ENCODE measurements at places on chromosomes 12 and 14.

DNA sequence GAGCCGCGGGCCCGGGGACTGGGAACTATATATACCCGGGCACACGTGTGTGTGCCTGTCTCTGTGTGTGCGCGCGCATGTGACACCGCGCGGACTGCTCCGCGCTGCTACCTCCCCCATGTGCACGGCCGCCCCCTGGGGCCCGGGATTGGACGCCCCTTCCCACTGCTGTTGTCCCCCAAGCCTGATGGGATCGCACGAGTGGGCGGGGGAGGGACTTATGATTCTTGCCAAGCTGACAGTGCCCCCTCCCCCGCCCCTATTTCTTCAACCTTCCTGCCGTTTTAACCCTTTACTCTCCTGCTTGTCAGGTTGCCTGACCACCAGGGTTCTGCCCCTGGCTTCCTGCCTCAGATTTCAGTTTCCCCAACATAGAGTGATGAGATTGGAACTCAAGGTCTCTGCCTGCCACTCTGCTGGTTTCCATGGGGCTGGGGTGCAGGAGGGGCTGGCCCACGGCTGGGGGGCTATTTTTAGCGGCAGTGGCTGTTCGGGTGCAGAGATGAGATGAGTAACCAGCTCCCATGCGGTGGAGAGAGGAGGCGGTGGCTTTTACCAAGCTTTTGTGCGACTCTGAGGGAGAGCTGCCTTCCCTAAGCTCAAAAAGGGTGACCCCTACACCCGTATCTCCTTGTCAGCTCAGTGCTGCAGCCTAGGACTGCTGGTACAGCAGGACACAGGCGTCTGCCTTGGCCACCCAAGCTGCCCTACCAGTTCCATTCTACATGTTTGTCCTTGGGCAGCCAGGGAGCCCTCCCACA is at the start of gene DDN:
DDN (minus strand) TSS at position 5 of the 761 bp plus-strand sequence. CDS start 88 bp downstream, outside the sequence.
- no peak for DNase-seq

DNA sequence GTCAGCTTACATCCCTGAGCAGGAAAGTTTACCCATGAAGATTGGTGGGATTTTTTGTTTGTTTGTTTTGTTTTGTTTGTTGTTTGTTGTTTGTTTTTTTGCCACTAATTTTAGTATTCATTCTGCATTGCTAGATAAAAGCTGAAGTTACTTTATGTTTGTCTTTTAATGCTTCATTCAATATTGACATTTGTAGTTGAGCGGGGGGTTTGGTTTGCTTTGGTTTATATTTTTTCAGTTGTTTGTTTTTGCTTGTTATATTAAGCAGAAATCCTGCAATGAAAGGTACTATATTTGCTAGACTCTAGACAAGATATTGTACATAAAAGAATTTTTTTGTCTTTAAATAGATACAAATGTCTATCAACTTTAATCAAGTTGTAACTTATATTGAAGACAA is 37.6 kb downstream of the CD9 start:
- no peak for DNase-seq

GRCh38 chr14:65850429-65851135 is 438.1 kb downstream of the FUT8 start:
- no peak for DNase-seq

GRCh38 chr12:130704606-130705005 is 11.5 kb downstream of the RIMBP2 start:
- no peak for DNase-seq

DNA sequence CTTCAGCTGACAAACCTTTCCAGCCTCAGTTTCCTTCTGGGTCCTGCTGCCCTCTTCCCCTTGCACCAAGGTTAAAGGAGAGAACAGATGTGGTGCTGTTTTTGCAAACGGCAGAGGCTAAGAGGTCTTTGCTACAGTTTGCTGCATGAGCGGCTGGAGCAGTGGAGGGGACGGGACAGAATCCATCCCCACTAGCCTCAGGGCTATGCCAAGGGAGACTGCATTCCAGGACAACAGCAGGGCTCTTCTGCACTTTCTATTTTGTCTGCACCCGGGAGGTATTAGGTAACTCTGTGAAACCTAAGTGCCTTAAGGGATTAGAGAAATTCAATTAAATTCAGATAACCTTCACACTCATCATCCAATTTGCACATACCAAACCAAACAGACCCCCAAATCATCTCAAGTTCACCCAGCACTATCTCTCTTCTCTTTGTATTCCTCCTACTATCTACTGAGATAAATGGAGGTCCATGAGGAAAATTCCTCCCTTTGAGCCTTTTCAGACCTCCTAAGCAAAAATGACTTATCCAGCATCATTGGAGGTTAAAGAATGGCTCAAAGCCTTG is 103.8 kb upstream of the VRK1 start:
- DNase-seq = no peak

- DNase-seq = no peak
Observed at GRCh38 chr12:111686574-111687105, 787 bp downstream of the ACAD10 start.

DNA sequence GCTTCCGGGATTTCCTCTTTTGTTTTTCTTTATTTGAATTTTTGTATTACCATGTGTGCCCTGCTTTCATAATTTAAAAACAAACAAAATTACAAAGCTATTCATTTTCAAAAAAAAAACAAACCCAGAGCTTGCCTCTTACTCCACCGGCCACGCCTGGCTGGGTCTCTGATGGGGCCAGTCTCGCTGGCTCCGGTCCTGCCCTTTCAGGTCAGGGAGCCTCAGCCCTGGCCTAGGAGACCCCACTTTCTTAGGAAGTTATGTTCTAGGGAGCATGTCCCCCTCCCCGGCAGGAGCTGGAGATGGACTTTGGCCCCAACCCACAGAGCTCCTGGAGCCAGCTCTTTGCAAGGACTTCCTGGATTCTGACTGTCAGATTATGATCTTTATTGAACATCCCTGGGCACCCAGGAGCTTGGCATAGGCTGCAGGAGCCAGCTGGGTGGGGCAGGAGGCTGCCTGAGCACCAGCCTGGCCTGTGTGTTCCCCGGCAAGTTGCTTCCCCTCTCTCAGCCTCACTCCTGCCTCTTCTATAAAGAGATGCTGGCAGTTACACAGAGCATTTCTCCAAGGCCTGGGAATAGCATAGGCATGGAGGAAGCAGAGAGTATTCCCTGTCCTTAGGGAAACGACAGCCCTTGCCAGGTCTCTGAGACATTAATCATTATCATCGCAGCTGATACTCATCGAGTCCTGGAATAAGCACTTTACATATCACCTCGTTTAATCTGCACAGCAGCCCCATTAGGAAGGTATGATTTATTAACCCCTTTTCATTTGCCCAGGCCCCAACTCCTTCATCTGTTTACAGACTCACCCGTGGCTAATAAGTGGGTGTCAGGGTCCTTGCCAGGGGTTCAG is 3.5 kb downstream of the DEGS2 start:
- DNase-seq = no peak

GRCh38 chr12:101942250-101942605 is 64.8 kb downstream of the DRAM1 start:
- DNase-seq = no peak

- DNase-seq = no peak
Observed at GRCh38 chr14:77036484-77037214, 8.1 kb upstream of the IRF2BPL start.
